M059J (cell line): ENCODE measurements at places on chromosomes 11 and 22. TPM values are rescaled to one million over a fixed set of nuclear protein-coding genes. Genes with fewer than 3 reads are reported as not detected.
A peak's percentile ranks its signal among the peaks of the same experiment; 100 is the strongest.

GRCh38 chr11:64224891-64225607 is 937 bp downstream of the TRPT1 start:
- no peak for DNase-seq

DNA sequence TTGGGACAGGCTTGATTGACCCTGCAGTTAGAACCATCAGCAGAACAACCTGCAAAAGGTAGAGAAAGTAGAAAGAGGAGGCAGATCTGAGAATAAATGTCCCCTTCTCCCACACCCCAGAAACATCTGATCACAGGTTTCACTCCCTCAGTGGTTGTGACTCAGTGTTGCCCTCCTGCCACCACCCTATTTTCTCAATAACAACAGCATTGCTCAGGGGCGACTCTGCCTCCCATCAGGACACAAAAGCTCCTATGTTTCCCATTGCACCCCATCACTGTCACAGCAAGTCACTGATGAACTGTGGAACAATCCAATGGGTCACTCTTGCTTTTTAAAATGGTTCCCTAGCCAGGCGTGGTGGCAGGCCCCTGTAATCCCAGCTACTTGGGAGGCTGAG is 110.2 kb downstream of the RASSF10 start:
- DNase-seq, result peak; percentile 67

Gene AMBRA1
- total RNA-seq, result 28.6 and 32.2 TPM in 2 replicates

DNA sequence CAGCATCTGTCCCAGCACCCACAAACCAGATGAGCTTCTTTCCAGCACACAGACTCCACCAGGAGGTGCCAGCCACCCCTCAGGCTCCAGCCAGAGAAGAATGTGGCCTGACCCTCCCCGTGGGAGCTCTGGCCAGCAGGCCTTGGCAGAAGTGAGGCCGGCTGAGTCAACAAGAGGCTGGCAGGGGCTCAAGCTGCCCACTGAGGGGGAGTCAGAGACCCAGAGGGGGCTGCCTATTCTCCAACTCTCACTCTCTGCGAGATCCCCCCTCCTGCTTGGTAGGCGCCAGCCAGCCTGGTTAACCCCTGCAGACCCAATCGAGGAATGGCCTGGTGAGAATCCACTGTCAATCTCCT is 10.6 kb upstream of the CDC42EP1 start:
- DNase-seq, result peak; percentile 78

GRCh38 chr22:32801537-32802236 is at the start of gene TIMP3:
Gene TIMP3, plus strand, starts transcription at chr22:32801705. Its CDS starts 297 bp downstream, at chr22:32802002.
- peak; percentile 64 for DNase-seq

GRCh38 chr11:22491555-22492225 is 133.9 kb downstream of the FANCF start:
- peak; percentile 58 for DNase-seq

GRCh38 chr11:69089258-69089657 is 40.5 kb downstream of the TPCN2 start:
- peak; percentile 94 for DNase-seq

Gene MMP12
- total RNA-seq, result 4.0 and 4.6 TPM in 2 replicates

GRCh38 chr11:61080986-61081590 is 21.2 kb upstream of the CD5 start:
- no peak for DNase-seq

GRCh38 chr22:41917903-41918791 is 3.3 kb upstream of the SHISA8 start:
- DNase-seq, result peak; percentile 69

Gene OR8G5
- not detected in 2 replicates for total RNA-seq

Gene LYVE1
- 0.15 TPM in 1 of 2 replicates, not detected in the other for total RNA-seq

Gene CALCB
- not detected in 2 replicates for total RNA-seq

GRCh38 chr11:58592760-58593472 is 14.1 kb downstream of the ZFP91 start:
- DNase-seq, result no peak

DNA sequence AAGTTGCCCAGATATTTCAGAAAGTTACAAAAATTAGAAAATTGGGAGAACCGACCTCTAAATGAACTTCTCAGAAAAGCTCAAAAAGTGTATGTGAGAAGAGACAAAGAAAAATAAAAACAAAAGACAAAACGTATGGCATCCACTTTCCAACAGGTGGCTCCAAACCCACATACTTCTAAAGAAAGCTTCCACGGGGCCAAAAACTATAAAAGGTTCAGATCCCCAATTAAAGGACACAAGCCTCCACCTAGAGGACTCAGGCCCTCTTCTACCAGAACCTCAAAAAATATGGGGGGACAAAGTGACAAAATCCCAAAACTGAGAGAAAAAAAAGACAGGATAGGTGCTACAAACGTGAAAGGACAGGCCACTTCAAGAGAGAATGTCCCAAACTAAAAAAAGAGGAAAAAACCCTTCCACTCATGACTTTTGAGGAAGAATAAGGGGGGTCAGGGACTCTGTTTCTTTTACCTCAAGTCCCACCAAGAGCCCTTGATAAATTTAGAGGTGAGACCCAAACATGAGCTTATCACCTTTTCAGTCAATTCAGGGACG is 8.8 kb downstream of the SCGB2A1 start:
- DNase-seq, result peak; percentile 17

Gene BMAL1
- 27.9 and 34.0 TPM in 2 replicates for total RNA-seq

DNA sequence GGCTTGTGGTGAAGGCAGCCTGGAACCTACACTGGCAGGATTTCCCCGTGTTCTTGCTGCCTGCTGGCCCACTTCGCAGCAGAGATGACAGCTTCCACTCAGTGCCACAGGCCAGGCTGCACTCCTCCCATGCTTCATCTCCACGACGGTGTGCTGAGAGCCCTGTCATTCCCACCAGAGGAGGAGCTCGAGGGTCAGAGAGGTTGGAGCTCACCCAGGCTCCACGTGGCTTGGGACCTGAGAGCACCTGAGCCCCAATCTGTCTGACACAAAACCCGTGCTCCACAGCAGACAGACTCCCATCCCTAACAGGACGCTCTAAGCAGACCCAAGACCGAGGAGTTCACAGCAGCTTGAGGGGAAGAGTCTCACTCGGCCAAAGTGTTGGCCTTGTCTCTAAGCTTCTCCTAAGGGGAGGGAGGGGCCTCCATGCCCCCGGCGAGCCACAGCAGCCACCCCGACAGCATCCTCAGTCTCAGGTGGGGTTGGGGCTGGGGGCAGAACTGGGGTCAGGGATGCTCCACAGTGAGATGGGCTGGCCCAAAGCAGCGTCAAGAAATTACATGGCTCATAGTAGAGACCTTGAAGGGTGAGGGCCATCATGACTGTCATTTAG is 10.7 kb downstream of the LRFN4 start:
- DNase-seq, result no peak

GRCh38 chr11:41789376-41789775 is 329.9 kb upstream of the LRRC4C start:
- DNase-seq, result no peak
